Astrocyte of the cerebellum (primary cell): ENCODE measurements at places on chromosomes 6 and 20.
A peak's percentile ranks its signal among the peaks of the same experiment; 100 is the strongest.

DNA sequence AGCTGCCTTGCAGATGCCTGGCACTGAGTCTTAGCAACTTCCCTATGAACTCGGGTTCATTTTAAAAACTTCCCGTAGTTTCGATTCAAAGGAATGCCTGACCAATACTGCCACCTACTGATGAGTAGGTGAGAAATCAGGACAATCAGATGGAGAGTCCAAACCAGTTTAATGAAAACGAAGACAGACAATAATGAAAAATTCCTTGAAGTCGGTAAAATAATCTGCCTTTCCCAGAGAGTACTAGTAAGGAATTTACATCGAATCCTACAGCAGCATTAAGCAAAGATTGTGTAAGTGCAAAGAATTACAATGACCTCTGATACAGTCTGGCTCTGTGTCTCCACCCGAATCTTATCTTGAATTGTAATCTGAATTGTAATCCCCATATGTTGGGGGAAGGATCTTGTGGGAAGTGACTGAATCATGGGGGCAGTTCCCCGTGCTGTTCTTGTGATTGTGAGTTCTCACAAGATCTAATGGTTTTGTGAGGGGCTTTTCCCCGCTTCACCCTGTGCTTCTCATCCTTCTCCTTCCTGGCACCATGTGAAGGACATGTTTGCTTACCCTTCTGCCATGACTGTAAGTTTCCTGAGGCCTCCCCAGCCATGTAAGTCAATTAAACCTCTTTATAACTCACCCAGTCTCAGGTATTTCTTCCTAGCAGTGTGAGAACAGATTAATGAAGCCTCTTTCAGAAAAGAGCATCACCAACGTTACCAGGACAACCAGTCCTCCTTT is 134.4 kb downstream of the ARHGAP18 start:
- DNase-seq: peak; percentile 50

DNA sequence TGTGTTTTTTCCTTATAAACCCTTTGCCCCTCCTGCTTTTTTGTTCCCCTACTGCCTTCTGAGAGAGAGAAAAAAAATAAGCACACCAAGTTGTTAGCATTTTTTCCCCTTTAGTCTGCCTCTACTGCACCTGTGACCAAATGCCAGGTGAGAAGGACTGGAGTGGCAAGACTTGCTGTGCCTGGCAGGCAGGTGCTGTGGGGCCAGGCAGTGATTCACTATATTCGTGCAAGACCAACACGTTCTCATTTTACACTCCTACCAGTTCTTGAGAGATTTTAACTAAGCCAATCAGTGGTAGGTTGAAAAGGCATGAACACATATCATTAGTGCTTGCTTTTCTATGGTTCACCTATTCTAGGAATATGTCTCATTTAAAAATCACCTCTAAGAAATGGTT is 109.7 kb downstream of the FIG4 start:
- no peak for DNase-seq

- peak; percentile 18 for DNase-seq
Measured at GRCh38 chr6:5525209-5525608, 263.9 kb downstream of the FARS2 start.

GRCh38 chr20:16392346-16392745 is 180.9 kb downstream of the KIF16B start:
- no peak for DNase-seq

GRCh38 chr6:80489911-80490635 is 383.6 kb downstream of the BCKDHB start:
- DNase-seq: no peak

DNA sequence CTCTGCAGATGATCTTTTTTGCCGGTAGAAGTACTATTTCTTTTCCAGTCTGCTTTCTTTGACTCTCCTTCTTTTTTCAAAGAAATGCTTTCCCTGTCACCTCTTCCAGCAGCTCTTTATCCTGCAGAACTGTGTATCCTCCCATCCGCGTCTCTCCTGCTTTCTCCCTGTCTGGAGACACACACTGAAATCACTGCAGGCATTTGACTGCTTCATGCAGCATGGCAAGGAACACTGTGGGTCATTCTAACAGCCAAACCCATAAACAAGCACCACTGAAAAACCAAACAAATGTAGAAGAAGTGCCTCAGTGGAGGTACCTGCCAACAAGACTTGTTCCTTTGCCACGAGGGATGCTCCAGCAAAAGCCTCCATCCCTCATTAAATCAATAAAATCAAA is 403.7 kb upstream of the CITED2 start:
- no peak for DNase-seq

DNA sequence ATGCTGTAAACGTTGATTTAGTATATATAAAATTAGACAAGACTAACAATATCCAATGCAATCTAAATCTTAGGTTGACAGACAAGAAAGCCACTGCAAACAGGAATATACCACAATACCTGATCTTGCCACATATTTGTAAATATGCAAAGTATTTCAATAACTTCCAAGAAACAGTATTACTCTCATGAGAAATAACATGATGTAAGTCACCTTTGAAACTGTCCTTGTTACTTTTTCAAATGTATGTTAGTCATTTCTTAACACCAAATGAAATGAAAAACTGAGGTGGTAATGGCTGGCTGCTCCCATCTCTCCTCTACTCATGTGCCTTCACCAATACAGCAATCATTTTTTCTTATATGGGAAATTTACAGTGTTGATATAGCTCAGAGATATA is 118.7 kb downstream of the ATG5 start:
- DNase-seq: no peak

DNA sequence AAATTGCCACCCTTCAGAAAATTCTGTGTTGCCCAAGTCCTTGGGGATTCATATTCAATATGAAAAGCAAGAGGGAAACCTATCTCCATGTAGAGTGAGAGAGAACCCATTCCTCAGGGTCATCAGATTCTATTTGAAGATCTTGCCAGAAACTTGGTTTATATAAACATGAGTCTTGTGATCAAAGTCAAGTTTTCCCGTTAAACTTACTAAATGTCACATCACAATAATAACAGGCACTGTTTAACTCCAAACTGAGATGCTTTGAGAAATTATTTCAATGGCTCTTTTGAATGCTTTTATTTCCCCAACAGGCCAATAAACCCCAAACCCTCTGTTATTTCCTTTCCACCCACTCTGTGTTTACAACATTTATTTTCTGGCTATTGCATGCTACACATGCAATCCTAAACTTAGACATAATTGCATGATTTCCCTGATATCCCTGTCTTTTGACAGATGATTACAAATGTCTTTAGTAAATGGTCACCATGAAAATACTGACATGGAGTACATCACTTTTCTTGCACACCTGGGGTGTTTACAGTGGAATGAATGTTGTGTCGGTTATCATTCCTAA is 31.1 kb upstream of the SSTR4 start:
- DNase-seq: no peak

DNA sequence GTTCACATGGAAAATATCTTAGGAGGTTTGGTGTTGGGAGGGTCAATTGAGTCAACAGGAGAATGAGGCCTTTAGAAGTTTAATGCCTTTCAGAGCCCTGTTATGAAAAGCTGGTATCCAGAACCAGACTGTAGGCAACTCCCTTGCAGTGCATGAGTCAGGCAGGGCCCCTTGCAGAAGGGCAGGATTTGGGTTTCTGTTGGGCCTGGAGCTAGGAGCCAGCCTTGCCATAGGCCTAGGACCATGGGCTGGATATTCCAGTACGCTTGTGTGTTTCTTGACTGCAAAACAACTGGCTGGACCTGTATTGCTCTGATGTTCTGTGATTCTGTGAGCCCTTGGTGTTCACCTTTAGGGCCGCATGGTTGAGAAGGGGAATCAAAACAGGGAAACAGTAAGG is 350.9 kb upstream of the PRND start:
- no peak for DNase-seq

GRCh38 chr20:49633643-49634042 is 65.7 kb upstream of the PTGIS start:
- no peak for DNase-seq

DNA sequence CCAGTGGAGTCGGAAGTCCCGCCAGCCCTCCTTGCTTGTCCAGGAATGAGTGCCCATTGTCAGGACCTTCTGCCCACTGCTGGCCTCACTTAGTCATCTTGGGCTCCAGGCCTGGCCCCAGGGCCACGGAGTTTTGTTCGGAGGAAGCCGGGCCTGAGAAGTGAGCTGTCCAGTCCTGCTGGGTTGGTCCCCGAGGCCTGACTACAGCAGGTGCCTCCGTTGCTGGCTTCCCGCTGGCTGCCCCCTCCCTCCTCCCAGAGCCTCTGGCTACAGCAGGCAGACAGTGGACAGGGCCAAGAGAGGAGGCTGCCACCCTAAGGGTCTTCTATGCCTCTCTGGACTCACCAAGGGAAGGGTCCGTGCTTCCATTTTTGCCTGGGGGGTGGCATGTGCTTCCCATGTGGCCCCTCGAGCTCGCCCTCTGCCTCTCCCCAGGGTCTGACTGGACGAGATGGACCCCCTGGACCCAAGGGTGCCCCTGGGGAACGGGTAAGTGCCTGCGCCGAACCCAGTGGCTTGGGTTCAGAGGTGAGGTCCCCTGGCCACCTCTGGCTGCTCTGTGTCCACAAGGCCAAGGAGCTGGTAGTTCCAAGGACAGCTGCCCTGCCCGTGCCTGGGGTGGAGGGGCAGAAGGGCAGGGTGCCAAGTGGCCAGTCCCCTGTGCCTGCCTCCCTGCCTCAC is 2.8 kb downstream of the COL9A3 start:
- DNase-seq: no peak

GRCh38 chr6:7673063-7673536 is 52.8 kb upstream of the BMP6 start:
- DNase-seq: no peak

- no peak for DNase-seq
Measured at GRCh38 chr6:24752917-24753492, 21.7 kb upstream of the GMNN start.

GRCh38 chr6:75244063-75244584 is 523 bp upstream of the COX7A2 start:
- DNase-seq: no peak

GRCh38 chr6:167150941-167151549 is 6.7 kb downstream of the GPR31 start:
- no peak for DNase-seq

GRCh38 chr6:423799-424345 is 32.3 kb downstream of the IRF4 start:
- DNase-seq: no peak

DNA sequence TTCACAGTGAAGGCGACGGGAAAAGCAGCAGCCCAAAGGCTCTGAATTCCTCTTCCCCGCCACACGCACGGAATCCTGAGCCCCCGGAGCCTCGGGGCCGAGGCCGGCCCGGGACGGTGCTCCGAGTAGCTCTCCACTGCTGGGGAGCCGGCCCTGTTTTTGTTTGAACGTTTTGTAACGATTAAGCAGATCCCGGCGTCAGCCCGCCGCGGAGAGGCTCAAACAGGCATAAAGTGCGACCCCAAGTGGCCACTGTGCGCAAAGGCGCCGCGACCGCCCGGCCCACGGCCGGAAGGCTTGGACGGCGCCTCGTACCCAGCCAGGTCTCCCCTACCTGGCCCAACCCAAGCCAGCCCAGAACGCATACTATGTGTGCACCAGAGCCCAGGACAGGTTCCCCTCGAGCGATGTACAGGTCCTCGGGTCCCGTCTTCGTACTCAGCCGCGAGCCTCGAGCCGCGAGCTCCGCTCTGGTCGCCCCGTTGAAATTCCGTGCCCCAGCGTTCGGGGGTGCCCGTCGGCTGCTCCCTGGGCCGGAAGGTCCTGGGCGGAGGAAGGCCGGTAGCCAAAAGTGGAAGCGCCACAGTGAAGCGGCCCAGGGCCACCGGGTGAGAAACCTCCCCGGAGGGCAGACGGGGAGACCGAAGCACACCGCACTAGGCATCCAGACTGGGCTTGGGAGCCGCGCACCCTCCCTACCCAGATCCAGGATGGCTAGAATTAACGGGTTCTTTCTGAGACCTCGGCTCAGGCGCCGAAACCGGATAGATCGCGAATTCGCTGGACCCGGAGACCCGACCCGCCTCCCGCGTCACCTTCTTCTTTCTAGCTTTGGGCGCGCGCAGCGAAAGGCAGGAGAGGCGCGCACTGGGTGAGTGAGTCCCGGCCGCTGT is 1.2 kb upstream of the MAFB start:
- DNase-seq: peak; percentile 88

- no peak for DNase-seq
Measured at GRCh38 chr20:61350500-61351250, 98.6 kb downstream of the CDH4 start.

DNA sequence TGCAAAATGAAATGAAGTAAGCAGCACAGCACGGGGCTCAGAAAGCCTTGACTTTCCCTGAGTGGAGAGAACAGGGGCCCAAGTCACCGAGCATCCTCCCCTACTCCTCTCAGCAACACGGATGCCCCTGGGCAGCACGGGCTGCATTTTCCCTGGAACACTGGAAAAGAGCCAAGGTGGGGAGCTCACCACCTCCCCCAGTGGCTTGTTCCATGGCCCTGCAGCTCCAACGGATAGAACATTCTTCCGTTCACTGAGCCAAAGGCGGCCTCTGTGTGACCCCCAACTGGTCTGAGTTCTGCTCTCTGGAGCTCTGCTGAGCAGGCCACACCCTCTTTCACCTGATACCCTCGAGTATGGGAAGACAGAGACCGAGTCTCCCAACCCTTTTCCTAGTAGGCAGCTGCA is 20.8 kb upstream of the EMILIN3 start:
- DNase-seq: no peak

GRCh38 chr6:56230976-56231566 is 16.3 kb downstream of the COL21A1 start:
- no peak for DNase-seq

GRCh38 chr6:164928728-164929407 is 380.5 kb downstream of the C6orf118 start:
- no peak for DNase-seq

DNA sequence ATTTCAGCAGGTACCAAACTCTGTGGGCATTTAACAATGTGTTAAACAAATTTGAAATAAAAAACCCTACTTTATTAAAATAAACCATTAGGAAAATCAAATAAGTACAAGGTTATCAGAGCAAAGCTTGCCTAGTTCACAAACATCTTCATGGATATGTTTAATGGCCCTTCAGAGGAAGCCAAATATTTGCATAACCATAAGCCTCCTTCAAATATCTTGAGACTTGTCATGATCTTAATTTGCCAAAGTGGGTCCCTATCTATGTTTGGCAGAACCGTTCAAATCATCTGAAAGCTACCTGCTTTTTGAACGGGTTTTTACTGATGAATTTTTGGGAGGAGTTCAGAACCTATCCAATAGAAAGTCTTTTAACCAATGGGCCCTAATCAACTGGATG is 176.3 kb downstream of the BACH2 start:
- no peak for DNase-seq

- no peak for DNase-seq
Measured at GRCh38 chr20:49906615-49907154, 8.6 kb downstream of the SPATA2 start.

DNA sequence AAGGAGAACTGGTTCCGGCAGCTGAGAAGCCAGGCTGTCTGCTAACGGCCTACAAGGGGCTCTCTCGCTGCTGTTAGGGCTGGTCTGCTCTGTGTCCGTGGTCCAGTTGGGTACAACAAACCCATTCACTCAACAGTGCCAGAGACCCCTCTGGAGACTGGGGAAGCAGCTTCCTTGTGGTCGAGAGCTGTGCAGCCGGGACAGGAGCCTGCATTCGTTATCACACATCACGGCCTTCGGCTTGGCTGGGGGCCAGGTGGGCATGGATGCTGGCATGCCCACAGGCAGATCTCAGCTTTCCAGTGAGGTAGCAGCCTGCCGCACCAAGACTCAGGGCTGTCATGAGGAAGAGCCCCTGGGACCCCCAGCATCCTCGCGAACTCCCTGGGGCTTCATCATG is 124.7 kb downstream of the PREX1 start:
- no peak for DNase-seq

- DNase-seq: no peak
Measured at GRCh38 chr20:4329232-4329631, 313.9 kb upstream of the RNF24 start.
